ENCODE measurements at places on chromosomes 13 and 19.
A peak's percentile ranks its signal among the peaks of the same experiment; 100 is the strongest.

DNA sequence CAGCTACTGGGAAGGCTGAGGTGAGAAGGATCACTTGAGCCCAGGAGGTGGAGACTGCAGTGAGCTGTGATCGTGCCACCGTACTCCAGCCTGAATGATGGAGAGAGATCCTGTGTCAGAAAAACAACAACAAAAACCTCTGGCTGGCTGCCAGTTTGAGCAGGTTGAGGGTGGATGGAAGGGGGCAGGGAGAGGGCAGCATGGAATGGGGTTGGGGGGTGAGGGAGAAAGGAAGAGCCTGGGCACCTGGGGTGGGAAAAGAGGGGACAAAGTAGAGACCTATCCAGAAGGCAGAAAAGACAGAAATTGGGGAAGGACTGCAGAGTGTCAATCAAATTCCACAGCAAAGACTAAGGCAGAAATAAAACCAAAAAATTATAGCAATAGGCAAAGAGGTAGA, 4.7 kb downstream of the SLC1A5 start:
- DNase-seq, result no peak

DNA sequence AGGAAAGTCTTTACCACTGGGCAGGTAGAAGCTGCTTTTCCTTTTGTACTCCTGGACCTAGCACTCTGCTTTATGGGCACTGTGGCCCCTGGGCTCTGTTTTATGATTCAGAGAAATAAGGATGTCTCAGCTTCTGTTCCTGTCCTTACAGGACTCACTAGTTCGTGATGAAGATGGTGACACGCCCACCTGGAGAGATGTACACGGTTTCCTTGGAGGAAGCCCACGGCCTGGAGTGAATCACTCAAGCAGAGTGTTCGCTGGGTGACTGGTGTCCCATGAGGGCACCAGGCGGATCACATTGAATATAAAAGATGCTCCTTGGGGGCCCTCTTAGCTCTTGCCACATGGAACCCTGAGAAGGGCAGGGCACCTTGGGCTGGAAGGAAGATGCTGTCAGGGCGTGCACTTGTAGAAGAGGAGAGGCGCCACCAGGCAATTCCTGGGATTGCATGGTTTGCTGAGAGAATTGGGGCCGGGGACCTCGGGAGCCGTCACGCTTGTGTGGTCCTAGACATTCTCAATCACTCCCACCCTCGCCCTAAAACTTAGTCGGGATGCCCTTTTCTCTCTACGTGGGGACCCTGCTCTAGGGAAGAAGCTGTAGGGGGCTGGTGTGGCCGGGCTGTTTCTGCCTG, 202.6 kb downstream of the TSHZ3 start:
- no peak for DNase-seq

GRCh38 chr13:91247768-91248167, 99.7 kb upstream of the MIR17HG start:
- no peak for DNase-seq

DNA sequence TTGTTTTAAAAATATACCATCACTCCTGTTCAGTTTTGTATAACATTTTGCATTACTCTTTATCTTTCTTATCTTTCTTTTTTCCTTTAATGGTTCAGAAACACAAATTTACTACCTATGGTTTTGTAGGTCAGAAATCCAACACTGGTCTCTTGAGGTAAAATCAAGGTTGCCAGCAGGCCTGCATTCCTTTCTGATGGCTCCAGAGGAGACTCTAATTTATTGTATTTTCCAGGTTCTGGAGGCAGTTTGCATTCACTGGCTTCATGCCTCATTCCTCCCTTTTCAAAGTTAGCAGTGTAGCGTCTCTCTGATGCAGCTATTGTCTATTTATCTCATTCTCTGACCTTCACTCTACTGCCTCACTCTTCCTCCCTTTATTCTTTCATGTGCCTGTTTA, 767.4 kb downstream of the SLITRK6 start:
- DNase-seq, result no peak

DNA sequence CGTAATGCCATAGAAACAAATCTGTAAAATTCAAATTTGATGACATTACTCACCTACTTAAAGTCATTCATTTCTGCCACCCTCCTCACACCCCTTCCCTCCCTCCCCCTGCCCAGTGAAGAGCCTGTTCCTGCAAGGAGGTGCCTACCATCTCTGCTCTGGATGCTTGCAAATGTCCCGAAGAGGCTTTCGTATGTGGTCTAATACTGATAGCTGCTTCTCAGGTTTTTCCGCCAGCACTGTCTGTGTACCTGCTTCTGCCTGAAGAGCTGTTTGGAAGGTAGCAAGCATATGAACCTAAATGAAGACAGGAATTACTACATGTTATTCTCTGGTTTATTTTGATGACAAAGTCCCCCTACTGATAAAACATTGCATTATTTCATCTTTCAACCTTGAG, 57.1 kb downstream of the GPALPP1 start:
- DNase-seq, result no peak

GRCh38 chr13:37640499-37640898, 41.9 kb upstream of the POSTN start:
- no peak for DNase-seq

DNA sequence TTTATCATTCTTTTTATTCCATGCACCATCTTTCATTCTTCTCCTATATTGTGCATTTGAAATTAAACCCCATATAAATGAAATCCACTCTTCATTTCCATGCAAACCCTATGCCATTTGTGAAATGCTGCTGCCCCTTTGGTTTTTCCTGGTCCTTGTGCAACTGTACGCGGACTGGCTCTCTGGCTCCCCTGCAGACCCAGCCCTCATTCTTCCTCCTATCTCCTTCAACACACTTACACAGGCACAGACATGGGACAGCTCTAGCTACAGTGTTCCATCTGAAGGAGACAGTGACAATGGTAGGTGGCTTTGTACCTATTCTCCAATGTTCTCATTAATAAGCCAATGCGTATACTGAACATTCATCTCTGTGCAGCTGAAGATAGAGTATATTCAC, 81.6 kb downstream of the ESD start:
- DNase-seq, result no peak

- DNase-seq, result no peak
These were observed 40.5 kb downstream of the DZIP1 start for GRCh38 chr13:95603887-95604555.

GRCh38 chr13:51004918-51005460, 95.4 kb downstream of the RNASEH2B start:
- DNase-seq, result no peak

GRCh38 chr13:21232196-21232595, 55.7 kb downstream of the MRPL57 start:
- DNase-seq, result no peak

- DNase-seq, result no peak
These were observed 511.8 kb upstream of the NBEA start for GRCh38 chr13:34430294-34430693.

- DNase-seq, result no peak
These were observed 22.8 kb downstream of the RFX1 start for GRCh38 chr19:13983213-13983889.

- no peak for DNase-seq
These were observed 46.3 kb downstream of the CCNE1 start for GRCh38 chr19:29858000-29858596.

GRCh38 chr19:11387162-11388034, 3.3 kb upstream of the EPOR start:
- no peak for DNase-seq

- DNase-seq, result peak; percentile 99
These were observed at the start of gene TPT1 for GRCh38 chr13:45341034-45341798. Gene TPT1, minus strand, starts transcription at chr13:45341183. Its CDS starts 114 bp downstream, at chr13:45341069.

DNA sequence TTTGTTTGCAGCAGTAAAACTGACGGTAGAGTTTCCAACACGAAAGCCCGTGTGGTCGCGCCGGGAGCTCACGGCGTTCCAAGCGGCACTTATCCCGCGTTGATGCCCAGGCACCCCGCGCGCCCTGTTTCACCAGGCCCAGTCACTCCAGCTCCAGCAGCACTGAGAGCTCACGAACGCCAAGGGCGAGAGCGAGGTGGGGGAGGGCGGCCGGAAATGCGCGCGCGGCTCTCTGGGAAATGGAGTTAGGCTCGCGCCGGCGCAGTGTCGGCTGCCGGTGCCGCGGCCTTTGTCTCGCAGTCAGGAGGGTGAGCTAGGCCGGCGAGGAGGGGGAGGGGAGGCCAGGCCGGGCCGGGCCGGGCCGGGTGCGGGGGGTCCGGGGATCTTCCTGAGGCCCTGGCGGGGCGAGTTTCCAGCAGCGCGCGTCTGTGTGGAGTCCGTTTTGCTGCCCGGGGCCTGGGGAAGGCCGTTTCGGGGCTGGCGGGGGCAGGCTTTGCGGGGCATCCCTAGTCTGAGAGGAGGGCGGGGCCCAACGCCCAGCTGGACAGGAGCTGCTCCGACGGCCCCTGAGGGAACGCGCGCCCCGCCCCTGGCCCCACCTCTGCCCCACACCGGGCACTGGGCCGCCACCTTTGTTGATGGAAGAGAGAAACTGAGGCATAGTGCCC, at the start of gene ZNF135:
ZNF135 (plus strand) TSS at position 280 of the 668 bp plus-strand sequence. CDS start 721 bp downstream, outside the sequence.
- DNase-seq, result peak; percentile 33

- no peak for DNase-seq
These were observed 1.0 kb upstream of the NAT14 start for GRCh38 chr19:55483706-55484592.
